Activated CD4-positive, CD25-positive, alpha-beta regulatory T cell treated with anti-CD3 and anti-CD28 coated beads, Interleukin-2, amount 50 U/mL, for 16 hours (primary cell): ENCODE measurements at places on chromosomes 11 and 22.

- DNase-seq = no peak
Measured at GRCh38 chr11:104873252-104873651, 25.0 kb downstream of the CASP12 start.

GRCh38 chr11:8252946-8253345, 10.7 kb downstream of the LMO1 start:
- DNase-seq = no peak

DNA sequence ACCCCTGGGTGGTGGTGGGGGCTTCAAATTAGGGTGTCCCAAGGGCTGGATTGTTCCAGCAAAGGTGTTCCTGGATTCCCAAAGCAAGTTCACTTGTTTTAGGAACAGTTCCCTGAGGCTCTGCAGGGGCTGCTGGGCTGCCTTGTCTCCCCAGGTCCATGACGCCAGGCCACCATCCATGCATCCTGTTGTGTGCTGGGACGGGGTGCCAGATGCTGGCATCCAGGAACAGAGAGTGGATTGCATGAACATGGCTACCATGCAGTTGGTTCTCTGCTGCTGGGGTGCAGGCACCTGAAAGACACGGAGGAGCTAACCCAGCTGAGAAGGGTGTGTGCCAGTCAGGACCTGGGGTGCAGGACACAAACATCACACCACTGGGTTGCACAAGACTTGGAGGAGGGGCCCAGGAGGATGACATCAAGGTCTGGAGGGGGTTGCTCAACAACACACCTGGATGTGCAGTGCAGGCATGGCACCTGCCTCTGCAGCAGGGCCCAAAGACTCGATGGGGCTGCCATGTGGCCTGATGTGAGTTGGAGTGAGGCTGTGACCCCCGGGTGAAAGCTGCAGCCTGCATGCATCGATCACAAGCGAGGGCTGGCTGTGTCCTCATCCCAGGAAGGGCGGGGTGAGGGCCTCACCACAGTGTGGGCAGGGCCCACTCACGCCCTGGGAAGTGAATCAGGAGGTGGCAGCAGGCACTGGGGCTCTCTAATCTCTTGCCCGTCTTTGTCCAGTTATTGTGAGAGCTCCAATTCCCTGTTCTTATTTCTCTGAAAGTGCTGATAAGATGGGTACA, 74.0 kb upstream of the CLDN5 start:
- no peak for DNase-seq

DNA sequence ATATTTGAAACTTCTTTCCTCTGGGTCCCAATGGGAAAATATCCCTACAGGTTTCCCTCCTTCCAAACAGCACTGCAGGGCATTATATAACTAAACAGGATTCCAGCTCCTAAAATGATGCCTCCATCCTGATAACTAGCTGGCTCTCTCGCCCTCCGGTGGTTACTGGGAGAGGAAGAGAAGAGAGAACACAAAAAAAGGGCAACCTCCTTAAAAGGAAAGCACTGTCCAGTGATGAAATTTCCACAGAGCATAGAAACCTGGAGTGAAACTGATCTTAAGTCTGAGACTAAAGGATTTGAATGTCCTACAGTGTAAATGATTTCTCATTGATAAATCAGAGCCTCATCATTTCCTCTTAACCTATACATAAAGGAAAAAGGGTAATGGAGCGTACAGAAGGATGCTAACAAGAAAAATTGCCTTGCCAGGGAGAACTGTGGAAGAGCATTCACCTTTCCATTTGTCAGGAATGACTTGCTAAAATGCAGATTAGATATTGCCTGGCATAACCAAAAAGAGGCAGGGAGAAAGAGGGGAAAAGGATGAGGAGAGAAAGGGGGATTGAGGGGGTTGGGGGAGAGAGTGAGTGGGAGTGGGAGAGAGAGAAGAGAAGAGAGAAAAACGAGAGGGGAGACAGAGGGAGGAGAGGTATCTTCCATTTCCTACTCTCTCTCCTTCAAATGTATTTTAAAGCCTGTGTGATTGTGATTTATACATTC, 121.3 kb downstream of the APOL5 start:
- DNase-seq = no peak

DNA sequence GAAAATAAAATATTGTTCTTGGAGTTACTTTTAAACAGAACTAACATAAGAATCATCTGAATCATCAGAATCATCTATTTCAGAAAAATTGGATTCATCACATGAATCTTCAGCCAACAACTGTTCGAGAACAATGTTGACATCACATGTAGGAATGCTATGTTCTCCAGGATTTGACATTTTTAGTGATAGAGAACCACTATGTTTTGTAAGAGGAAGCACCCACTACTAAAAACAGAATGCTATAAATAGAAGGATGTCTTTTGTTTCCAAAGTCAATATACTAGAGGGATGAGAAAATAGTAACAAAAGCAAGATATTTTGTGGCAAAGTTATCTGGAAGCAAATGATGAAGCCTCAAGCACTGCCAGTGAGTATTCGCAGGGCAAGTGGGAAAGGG, 263.4 kb upstream of the DDI1 start:
- DNase-seq = no peak
